ENCODE measurements at places on chromosomes 2 and 18. TPM values are rescaled to one million over a fixed set of nuclear protein-coding genes. Genes with fewer than 3 reads are reported as not detected.

GRCh38 chr2:3099145-3099859 lies 278.3 kb downstream of the EIPR1 start:
- no peak overlapping the region for H3K4me3 ChIP-seq
- H3K27ac ChIP-seq = no peak overlapping the region
- H3K36me3 ChIP-seq = no peaks in the 10 kb centered on the region
- no peaks in the 10 kb centered on the region for H3K4me1 ChIP-seq
- no peak for DNase-seq

DNA sequence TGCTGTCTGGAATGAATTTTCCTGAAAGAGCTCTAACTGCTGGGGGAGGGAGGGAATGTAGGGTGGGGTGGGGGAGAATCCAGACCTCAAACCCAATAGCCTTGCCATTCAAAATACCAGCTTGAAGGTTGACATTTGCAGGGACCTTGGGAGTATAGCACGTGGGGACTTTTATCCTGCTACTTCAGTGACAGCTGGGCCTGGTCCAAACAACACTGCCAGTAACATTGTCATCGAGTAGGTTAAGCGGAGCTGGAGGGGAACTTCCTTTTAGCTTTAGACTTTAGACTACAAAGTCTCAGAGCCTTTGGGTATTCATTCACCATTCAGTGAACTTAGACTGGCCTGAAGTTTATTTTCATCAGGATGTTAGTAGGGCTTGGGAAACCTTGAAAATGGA lies 248.7 kb downstream of the MEIS1 start:
- H3K27ac ChIP-seq = peak overlapping the region; percentile 17
- no peaks in the 10 kb centered on the region for H3K27me3 ChIP-seq
- H3K4me1 ChIP-seq = no peaks in the 10 kb centered on the region
- DNase-seq = no peak
- no peak overlapping the region for H3K4me3 ChIP-seq
- H3K36me3 ChIP-seq = no peaks in the 10 kb centered on the region

DNA sequence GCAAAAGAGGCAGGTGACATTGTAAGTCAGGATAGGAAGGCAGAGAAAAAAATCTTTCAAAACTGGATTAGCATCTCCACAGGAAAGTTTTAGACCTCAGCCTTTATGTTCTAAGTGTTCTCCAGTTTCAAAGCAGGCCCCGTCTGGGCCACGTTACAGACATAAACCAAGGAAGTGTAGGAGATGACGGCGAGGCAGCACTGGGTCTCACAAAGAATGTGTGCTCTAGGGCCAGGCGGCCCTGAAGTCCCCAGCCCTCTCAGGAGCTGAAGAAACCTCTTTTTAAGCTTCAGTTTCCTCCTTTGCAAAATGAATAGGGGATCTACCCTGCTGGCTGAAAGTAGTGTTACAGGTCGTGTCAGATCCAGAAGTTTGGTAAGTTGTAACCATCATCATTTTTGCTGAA lies 81.7 kb downstream of the SPRED2 start:
- no peak for DNase-seq
- H3K27ac ChIP-seq = peak overlapping the region; percentile 29
- H3K4me3 ChIP-seq = no peak overlapping the region
- H3K36me3 ChIP-seq = no peaks in the 10 kb centered on the region
- H3K27me3 ChIP-seq = no peaks in the 10 kb centered on the region

Gene SNED1
- total RNA-seq = 49.6 TPM

- no peaks in the 10 kb centered on the region for H3K36me3 ChIP-seq
- H3K4me3 ChIP-seq = no peak overlapping the region
- no peak overlapping the region for H3K27ac ChIP-seq
- H3K27me3 ChIP-seq = no peaks in the 10 kb centered on the region
Measured at GRCh38 chr18:59453468-59453961, 94.5 kb upstream of the LMAN1 start.

DNA sequence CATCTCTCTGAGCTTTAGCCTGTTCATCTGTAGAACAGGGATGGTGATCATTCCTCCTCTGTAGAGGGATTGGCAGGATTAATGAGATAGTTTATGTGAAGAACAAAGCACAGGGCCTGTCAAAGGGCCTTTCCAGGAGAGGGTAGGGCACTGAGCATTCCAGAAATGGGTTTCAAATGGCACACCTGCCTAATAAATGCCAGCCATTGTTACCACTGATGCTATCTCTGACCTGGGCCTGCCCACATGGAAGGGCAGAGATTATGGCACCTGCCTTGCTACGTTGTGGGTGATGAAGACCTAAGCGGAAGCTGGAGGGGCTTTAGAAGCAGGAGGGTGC lies 31.0 kb upstream of the GMPPA start:
- H3K27ac ChIP-seq = peak overlapping the region; percentile 96
- no peaks in the 10 kb centered on the region for H3K4me1 ChIP-seq
- no peak for DNase-seq
- H3K4me3 ChIP-seq = no peak overlapping the region

Gene ANKRD29
- 2.2 TPM for total RNA-seq

Gene C2orf68
- total RNA-seq = 24.8 TPM

Measured in transverse colon (tissue), 4 donors.